ENCODE measurements at places on chromosomes 1 and 21. TPM values are rescaled to one million over a fixed set of nuclear protein-coding genes. Genes with fewer than 3 reads are reported as not detected.

Gene CRNN
- not detected for total RNA-seq

Gene GJA9
- not detected for total RNA-seq

Gene MYBPHL
- total RNA-seq, result 0.45 TPM

Gene ADORA3
- 3.8 TPM for total RNA-seq

Gene IFI44
- 38.9 TPM for total RNA-seq

Gene CLDN17
- total RNA-seq, result not detected

Gene FYB2
- not detected for total RNA-seq

Gene OLFML2B
- 50.3 TPM for total RNA-seq

Gene EVA1B
- 36.4 TPM for total RNA-seq

Gene HES3
- not detected for total RNA-seq

Gene DISP3
- total RNA-seq, result 0.18 TPM

DNA sequence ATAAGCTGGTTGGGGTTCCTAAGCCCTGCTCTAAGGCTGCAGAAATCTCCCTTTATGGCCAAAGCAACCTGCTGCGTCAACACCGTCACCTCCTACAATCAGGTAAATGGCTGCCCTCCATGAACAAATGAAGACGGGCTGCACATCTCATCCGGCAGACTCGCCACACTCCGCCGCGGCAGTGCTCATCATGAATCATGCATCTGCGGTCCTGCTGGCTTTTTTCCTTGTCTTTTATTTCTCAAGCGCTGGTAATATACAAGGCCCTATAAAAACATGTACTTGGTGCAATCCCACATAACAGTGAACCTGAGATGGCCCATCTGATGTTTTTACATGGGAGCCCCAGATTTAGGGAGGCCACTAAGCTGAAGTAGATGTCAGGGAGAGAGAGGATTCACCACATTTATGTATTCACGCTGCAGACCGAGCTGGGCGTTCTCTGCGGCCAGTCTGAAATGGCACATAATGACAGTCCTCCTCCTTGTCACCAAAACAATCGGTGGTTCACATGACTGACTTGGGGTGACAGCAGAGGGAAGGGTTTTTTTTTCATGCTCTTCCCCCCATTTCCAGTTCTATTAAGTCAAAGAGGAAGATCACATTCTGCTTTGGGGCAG lies 91.6 kb downstream of the KAZN start:
- no peak for DNase-seq

GRCh38 chr1:2965676-2966075 lies 55.6 kb upstream of the ACTRT2 start:
- peak; percentile 37 for DNase-seq

DNA sequence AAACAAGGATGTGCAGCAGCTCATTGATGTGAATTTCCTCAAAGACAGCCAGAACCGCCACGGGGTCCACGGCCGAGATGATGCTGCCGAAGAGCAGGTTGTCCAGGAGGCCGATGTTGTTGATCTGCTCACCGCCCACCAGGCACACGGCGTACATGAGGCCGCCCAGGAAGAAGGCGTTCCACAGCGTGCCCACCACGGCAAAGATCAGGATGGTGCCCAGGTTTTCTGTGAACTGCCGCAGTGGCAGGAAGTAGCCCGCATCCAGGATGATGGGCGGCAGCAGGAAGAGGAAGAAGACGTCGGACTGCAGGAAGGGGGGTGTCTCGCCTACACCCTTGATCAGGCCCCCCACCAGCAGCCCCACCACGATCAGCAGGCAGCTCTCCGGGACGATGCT lies 41.1 kb downstream of the SLC9A1 start:
- no peak for DNase-seq

DNA sequence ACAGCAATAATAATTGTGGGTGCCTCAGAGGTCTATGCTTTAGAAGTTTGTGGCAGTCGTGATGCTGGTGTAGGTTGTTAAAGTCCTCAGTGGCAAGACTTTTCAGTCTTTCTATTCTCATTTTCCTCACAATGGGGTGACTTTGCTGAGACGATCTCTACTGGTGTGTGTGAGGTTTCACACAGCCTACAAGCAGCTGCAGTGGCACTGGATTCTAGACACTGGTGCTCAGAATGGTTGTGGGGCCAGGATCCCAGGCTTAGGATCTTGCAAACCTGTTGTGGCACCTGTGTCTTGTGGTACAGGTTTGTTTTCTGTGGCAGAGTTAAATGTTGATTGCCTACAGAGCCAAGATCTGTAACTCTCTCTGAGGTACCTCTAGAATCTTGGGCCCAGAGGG lies 581.2 kb downstream of the PTPRC start:
- no peak for DNase-seq

DNA sequence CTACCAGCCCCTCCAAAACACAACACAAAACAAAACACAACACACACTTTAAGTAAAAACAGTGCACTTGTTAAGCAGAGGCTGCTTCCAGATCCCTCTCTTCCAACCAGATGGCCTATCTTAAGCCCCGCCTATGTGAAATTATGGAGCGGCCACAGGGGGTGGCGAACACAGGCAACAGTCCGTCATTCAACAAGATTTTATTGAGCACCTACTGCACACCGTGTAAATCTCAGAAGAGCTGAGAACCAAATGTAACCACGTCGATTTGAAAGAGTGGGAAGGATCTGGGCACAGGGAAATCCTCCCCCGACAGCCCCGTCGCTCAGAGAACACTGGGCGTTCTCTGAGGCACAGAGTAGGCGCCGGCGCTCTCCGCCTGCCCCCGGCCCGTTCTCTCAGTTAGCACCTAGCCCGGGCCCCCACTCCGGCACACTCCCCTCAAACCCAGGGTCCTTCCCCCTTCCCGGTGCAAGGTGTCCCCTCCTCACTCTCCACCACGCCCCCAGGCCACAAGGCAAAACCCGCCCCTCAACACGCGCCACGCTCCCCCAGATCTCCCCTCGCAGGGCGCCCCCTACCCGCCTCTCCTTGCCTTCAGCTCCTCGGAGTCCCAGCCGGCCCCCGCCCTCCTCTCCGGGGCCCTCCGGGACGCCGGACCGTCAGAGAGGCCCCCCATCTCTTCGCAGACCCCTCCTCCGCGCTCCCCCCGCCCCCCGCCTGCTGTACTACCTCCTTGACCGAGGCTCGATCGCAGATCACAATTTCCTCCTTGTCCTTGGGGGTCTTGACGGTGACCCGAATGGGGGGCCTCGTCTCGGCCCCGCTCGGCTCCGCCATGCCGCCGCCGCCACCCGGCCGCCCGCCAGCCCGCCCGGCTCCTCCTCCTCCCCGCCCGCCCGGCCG lies 483 bp downstream of the UBQLN4 start:
- DNase-seq, result peak; percentile 87

GRCh38 chr1:177737456-177737855 lies 232.4 kb downstream of the SEC16B start:
- no peak for DNase-seq

GRCh38 chr1:16391411-16391810 lies 24.4 kb downstream of the SZRD1 start:
- DNase-seq, result no peak

DNA sequence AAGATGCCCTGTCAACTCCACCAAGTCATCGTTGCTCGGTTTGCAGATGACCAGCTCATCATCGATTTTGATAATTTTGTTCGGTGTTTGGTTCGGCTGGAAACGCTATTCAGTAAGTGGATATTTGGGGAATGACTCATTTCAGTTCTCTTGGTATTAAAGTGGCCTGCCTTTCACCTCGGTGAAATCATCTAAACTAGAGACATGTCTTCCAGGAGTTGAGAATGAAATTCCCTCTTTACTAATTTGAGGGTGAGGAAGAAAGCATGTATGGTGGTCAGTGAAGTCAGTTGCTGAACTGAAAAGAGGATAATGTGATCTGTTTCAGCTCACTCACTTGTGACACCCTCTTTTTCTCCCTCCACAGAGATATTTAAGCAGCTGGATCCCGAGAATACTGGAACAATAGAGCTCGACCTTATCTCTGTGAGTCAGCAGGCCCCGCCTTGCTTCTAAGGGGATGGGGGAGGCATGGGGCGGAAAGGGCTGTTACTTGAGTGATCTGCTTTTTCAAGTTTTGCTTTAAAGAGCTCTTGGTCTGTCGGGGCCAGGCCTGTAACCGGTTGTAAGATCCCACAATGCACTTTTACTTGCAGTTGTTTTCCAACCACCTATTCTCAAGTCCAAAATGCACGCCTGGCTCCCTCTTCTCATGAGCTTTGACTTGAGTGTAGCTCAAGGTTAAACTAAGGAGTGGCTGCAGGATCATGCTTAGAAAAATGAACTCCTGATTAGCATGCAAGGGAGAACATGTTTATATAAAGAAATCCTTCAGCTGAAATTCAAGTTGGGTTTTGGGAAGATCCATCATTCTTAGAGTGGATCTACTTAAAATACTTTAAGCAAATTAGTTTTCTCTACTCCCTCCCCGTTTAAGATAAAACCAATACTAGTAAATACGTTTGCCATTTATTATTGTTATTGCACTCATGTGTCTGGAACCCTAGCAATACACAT lies 59.8 kb downstream of the CAPN2 start:
- DNase-seq, result no peak

- DNase-seq, result no peak
Observed at GRCh38 chr1:33970148-33970825, 106.4 kb downstream of the HMGB4 start.

DNA sequence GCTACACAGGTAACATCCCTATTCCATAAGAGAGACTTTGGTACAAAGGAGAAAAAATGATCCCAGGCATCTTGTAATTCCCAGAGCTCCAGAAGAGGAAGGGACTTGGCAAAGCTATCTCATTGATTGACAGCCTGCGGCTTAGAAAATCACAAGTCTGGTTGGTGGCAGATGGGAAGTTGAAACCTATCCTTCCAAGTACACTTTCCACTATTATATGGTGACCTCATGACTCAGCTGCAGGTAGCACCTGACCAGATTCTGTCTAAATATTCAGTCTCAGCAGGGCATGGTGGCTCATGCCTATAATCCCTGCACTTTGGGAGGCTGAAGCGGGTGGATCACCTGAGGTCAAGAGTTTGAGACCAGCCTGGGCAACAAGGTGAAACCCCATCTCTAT lies 89.9 kb downstream of the TIAM1 start:
- DNase-seq, result no peak

DNA sequence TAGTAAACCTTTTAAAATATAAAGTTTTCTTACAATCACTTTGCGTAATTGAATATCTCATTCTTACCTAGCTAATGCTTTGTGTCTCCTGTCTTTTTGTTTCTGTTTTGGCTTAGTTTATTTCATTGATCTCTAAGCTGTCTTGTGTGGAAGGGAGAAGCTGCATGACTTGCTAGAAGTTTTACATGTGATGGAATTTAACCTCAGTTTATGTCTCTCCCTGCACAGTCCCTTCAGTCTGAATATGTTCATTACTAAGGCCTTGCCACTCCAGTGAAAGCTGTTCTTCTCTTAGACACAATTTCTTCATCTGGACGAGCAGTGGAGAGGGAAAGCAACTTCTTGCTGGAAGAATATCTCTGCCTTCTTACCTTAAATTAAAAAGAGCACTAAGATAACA lies 19.9 kb upstream of the GPR88 start:
- no peak for DNase-seq

GRCh38 chr1:21652937-21653743 lies 16.0 kb downstream of the RAP1GAP start:
- no peak for DNase-seq

GRCh38 chr1:179747611-179748010 lies 4.5 kb downstream of the FAM163A start:
- no peak for DNase-seq

DNA sequence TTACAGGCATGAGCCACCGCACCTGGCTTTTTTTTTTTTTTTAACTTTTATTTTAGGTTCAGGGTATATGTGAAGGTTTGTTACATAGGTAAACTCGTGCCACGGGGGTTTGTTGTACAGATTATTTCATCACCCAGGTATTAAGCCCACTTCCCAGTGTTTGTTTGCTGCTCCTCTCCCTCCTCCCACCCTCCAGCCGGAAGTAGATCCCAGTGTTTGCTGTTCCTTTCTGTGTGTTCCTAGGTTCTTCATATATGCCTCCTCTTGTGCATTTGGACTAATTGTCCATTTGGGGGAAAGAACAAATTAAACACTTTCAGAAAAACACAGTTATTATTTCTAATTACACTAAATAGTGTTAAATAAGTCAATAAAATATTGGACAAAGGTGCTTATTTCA lies 1.1 kb upstream of the SLC2A7 start:
- no peak for DNase-seq

DNA sequence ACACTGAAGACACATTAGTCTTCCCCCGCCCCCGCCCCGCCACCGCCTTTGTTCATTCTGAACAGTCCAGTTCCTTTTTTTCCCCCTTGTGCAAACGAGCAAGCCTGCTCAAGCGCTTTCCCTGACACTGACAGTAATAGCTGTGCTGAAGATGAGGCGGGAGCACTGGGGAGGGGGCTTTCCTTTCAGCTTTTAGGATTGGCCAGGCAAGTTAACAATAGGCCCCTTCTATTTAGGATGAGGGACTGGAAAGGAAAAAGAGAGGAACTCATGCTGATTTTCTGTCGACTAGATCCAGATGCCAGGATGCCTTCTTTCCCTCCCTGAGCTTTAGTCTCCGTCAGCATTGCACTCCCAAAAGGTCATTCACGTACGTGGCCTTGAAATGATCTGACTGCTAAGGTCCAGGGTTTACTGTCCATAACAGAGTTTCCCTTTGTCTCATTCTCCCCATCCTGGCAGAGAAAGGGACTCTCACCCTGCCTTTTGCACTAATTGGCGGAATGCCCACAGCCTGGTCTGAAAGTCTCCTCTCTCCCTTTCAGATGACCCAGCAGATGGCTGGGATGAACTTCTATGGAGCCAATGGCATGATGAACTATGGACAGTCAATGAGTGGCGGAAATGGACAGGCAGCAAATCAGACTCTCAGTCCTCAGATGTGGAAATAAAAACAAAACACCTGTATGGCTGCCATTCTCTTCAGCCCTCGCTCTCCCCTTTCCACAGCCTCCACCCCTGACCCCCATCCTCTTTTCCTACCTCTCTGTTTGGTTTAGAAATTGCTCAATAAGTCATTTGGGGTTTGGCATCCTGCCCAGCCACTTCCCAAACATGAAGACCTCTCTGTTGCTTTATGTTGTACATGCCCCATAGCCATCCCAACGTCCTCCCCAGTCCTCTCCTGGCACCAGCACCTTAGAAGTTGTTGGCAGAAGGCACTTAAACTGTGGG lies 28.6 kb upstream of the ZFP69B start:
- no peak for DNase-seq

DNA sequence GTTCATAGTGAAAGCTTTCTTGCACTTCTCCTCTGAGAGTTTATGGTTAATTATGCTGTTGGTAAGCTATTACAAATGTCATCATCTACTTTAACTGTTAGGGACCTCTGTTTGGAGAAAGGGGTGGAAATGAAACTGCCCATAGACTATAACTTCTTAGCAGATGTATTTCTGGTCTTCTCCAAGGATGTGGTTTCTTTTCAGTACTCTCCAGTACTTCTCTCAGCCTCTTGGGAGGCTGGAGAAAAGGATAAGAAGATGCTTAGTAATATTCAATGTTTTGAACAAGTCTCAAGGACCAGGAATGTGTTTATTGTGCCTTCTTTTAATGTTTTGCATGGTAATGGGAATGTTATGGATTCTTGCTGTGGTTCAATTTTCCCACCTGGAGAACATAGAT lies 60.4 kb downstream of the LAMC2 start:
- DNase-seq, result no peak
